GM03348 (cell line): ENCODE measurements at places on chromosomes 3 and 15.
A peak's percentile ranks its signal among the peaks of the same experiment; 100 is the strongest.

GRCh38 chr3:140733623-140734022, 55.8 kb downstream of the TRIM42 start:
- DNase-seq = no peak

GRCh38 chr15:48177383-48177765, 721 bp downstream of the MYEF2 start:
- peak; percentile 57 for DNase-seq

- peak; percentile 69 for DNase-seq
These were observed 59.0 kb upstream of the GSK3B start for GRCh38 chr3:120153294-120153693.

- DNase-seq = no peak
These were observed 36.5 kb downstream of the TM4SF18 start for GRCh38 chr3:149296972-149297371.

- no peak for DNase-seq
These were observed 53.2 kb downstream of the LIPC start for GRCh38 chr15:58484791-58485600.

DNA sequence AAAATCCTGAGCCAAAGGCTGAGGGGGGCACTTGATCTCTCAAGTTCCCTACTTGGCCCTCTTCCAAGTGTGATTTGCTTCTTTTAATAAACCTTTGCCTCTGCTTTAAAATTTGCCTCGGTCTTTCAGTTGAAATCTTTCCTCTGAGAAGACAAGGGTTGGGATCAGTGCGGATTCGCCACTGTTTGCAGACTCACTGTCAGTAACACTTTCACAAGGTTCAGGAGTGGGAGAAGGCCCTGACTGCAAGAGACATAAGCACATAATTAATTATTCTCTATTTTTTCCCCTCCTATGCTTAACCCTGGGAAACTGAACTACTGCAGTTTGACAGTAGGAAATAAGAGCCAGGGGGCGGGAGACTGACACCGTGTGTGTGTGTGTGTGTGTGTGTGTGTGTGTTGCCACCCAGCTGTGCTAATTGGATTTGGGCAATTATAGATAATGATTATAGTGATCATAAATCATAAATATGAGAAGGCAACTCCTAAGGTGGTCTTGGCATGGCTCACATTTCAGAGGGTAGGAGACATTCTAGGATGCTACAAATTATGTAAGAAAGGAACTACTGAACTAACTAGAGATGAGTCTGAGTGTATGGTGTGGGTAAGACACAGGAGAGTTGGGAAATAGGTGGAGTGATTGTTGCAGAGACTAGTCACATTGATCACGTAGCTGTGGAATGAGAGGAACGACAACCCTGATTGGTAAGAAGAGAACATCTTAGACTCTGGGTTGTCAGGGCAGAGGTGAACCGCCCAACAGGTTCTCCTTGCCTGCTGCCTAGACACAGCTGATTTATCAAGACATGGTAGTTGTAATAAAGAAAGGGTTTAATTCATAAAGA, 5.5 kb upstream of the ZNF662 start:
- DNase-seq = no peak

GRCh38 chr3:39548282-39548681, 80.8 kb downstream of the MOBP start:
- no peak for DNase-seq

DNA sequence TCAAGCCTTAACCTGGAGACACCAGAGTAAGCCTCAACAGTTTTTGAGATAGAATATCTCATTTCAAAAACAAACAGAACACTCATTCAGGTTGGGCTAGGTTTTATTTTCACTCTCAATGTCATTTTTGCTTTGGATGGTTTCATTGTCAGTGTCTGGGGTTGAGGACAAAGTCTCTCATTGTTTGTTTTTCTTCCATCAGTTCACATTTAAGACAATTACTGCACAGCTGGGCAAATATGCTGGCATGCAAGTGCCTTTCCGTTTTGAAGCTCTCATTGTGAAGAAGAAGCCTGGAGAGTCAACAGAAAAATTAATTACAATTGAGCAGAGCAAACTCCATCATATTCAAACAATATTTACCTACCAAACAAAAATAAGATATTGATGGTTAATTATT, 1050.0 kb downstream of the TBL1XR1 start:
- no peak for DNase-seq

DNA sequence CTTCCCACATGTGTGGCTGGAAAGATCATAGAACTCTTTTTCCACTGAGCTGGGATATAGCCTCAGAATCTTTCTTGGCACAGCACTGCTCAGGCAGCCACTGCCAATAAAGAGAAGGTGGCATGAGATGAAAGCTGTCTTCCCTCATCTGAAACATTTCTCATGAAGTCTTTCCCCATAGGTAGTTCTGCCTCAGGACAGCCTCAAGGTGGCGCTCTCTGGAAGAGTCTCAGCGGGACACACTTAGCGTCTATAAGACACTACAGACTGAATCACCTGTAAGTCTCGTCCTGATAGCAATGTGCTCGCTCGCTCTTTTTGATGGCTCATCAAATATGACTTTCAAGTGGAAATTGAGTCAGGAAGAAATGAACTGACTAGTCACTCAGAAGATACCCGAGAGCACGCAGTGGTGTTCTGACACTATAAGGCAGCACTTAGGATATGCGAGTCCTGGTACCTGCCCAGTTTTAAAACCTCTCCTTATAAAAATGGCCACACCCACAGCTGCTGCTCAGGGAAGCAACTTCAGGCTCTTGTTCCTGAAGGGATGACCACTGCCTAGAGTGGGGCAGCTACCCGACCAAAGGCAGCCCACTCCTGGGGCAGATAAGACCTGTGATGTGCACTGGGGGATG, 269.5 kb downstream of the SUCLG2 start:
- peak; percentile 37 for DNase-seq

DNA sequence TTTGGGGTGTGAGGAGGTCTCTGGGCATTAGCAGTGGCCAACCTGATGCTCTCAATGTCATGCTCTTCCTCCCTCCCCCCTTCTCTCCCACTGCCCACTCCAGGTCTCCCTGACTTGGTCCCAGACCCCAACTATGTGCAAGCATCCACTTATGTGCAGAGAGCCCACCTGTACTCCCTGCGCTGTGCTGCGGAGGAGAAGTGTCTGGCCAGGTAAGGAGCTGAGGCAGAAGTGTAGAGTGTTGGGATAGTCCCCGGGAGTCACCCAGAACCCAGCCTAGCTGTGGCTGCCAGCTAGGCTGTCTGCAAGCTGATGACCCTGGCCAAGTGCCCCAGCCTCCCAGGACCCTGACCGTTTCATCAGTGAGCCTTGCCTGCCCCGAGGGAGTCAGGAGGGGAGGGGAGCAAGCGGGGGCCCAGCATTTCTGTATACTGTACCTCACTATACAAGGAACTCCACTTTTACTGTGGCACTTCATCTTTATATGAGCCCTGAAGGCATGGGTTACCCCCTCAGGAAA, 16.5 kb downstream of the LOXL1 start:
- no peak for DNase-seq

GRCh38 chr3:159765030-159765859, 223.4 kb upstream of the IL12A start:
- peak; percentile 93 for DNase-seq

DNA sequence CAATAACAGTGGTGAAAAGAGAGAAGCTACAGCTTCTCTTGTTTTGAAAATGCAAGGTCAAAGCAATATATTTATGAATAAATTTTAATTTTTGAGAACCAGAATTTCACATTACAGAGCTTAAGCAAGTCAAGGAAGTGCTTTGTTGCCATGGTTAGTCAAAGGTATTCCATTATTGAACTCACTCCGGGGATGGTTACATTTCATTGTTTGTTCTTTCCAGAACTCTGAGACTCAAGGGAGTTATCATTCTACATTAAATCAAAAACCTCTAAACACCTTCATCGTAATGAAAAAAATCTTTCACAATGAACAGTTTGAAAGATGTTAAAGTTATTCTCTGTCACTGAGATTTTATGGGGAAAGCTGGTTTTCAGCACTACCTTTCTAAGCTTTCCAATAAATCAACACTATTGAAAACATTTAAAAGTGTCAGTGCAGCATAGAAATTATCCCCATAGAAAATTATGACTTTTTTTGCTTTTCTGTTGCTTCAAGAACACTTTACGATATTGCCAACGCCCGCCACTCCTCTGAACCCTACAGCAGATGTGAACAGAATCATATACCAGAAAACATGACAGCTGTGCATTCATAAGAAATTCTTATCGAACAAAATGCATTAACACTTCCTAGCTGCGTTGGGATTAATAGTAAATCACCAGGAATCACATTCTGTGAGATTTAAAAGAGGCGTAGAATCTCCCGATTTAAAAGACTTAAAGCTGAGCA, 83.0 kb downstream of the OTOL1 start:
- no peak for DNase-seq
